ENCODE measurements at places on chromosomes 1 and 21.

GRCh38 chr1:39255222-39255621 is 50.7 kb downstream of the MACF1 start:
- DNase-seq = no peak

- no peak for DNase-seq
These were observed 2.1 kb downstream of the ADGRL2 start for GRCh38 chr1:81802707-81803430.

DNA sequence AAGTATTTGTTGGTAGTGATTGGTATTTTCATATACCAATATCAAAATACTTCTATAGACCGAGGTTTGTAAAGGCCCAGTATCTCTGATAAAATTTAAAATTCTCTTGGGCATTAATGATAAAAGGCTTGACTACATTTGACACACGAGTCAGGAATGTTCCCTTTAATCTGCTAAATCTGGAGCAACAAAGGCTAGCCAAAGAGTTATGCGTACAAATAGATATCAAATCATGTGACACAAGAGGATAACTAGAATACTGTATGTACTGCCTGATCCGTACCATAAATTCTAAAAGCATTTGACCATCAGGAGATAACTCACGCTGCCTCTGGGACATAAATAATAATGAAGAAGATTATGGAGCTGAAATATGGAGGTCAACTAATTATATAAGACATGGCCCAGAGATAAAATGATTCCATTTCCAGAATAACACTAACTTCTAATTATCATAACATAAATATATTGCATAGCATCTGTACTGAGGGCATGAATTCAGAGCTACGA is 64.2 kb upstream of the SH3GLB1 start:
- no peak for DNase-seq

- peak; percentile 19 for DNase-seq
These were observed 25.1 kb downstream of the PLCH2 start for GRCh38 chr1:2501041-2501819.

DNA sequence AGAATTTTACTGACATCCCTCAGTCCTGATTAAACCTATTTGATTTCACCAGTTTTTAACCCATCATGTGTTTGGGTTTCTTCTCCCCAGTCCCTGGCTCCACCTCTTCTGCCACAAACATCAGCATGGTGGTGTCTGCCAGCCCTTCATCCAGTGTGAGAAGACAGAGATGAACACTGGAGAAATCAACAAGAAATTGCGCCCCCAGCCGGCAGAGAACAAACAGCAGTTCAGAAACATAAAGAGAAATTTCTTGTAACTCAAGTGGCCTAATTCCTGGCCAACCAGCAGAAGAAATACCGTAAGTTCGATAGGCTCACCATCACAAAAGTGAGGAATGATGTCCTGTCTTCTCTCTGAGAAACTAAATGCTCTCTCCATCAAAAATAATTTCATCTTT is 18.3 kb downstream of the S100A11 start:
- DNase-seq = no peak

GRCh38 chr1:244271691-244272308 is 179.9 kb downstream of the ADSS2 start:
- no peak for DNase-seq

DNA sequence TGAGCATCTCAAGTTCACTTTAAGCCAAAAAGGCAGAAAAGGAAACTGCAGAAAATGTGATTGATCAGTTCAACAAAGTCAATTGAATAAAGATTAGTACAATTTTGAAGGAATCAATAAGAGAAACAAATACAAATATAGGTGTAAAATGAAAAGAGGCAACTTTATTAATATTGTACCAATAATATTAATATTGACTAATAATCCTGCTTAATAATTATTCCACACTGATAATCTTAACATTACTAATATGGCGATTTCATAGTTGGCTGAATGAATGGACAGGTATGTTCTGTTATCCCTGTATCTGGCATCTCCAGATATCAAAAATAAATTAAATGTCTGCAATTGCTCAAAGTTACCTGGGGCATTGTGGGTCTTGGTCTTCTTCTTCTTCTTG is 61.8 kb downstream of the PRKAB2 start:
- DNase-seq = no peak

- DNase-seq = no peak
These were observed 12.1 kb upstream of the PDC start for GRCh38 chr1:186473047-186473446.

- peak; percentile 89 for DNase-seq
These were observed 7.4 kb downstream of the IRF2BP2 start for GRCh38 chr1:234602334-234603220.

DNA sequence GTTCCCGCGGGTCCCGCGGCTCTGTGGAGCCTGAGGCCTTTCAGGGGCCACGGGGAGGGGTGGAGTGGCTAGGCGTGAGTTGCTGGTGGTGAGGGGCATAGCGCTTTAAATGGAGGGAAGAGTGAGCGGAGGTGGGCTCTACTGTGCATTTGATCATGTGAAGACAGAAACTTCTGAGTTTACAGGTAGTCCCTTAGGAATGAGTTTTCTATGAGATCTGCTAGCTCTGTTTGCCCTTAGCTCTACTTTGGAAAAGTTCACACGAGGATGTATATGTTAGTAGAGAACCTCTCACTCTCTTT is 593 bp downstream of the ST6GALNAC3 start:
- DNase-seq = no peak

- DNase-seq = no peak
These were observed 20.0 kb upstream of the EPHA2 start for GRCh38 chr1:16175610-16176553.
